ENCODE measurements at places on chromosomes 1 and 21. TPM values are rescaled to one million over a fixed set of nuclear protein-coding genes. Genes with fewer than 3 reads are reported as not detected.
A peak's percentile ranks its signal among the peaks of the same experiment; 100 is the strongest.

DNA sequence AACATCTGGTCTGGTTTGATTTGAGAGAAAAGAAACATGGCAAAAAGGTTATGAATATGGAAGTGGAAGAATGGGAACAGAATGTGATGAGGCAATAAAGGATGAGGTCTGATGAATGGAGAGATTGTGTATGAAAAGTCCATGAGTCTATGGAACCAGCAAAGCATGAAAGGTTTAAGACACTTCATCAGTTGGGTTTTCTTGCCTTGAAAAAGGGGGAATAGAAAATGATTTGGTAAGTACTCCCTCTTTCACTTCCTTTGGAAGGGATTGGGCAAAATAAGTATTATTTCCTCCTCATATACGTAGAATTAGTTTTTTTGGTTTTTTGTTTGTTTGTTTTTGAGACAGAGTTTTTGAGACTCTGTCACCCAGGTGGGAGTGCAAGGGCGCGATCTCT lies 155.8 kb downstream of the TRIM33 start:
- no peak for DNase-seq

GRCh38 chr1:100075773-100076172 lies 57.0 kb downstream of the SASS6 start:
- no peak for DNase-seq

DNA sequence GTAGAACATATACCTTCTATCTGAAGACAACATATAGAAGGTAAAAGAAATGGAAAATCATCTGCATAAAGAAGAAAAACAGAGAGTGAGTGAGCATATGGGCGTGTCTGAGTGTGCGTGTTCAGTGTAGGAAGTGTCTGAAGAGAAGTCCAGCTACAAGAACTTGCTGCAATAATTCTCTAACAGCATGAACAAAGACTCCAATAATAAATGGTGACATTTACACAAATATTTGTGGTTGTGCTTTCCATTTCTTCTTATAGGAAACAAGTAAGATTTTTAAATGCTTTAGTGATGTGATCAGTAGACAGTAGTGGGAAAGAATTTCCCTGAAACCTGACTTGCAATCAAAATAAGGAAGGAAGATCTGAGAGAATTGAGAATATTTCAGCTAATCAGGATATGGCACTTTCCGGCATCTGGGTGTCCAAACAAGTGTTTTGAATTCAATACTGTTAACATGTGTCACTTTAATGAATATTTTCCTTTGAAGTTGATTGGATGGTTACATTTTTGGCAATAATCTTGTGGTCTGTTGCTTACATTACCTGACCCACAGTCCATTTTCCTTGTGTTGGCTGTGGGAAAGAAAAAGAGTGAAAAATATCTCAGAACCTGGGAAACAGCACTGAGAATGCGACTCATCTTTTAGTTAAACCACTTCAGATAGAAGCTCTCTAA lies 154.0 kb downstream of the TGFB2 start:
- no peak for DNase-seq

- peak; percentile 61 for DNase-seq
These were observed 164.3 kb upstream of the RAB4A start for GRCh38 chr1:229106526-229107125.

DNA sequence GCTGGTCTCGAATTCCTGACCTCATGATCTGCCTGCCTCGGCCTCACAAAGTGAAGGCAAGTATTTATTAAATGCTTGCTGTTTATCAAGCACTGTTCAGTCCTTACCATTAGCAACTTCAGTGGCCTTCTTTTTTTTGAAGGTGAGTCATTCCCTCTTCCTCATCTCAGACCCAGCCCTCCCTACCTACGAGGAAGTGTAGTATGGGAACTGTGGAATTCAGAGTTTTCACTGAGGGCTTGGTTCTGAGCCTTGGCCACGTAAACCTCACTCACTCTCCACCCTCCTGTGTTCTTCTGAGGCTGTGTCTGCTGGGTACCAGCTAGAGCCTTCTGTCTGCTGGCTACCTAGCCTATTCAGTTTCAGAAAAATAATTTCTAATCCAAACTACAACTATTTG lies 218.3 kb upstream of the SGIP1 start:
- no peak for DNase-seq

DNA sequence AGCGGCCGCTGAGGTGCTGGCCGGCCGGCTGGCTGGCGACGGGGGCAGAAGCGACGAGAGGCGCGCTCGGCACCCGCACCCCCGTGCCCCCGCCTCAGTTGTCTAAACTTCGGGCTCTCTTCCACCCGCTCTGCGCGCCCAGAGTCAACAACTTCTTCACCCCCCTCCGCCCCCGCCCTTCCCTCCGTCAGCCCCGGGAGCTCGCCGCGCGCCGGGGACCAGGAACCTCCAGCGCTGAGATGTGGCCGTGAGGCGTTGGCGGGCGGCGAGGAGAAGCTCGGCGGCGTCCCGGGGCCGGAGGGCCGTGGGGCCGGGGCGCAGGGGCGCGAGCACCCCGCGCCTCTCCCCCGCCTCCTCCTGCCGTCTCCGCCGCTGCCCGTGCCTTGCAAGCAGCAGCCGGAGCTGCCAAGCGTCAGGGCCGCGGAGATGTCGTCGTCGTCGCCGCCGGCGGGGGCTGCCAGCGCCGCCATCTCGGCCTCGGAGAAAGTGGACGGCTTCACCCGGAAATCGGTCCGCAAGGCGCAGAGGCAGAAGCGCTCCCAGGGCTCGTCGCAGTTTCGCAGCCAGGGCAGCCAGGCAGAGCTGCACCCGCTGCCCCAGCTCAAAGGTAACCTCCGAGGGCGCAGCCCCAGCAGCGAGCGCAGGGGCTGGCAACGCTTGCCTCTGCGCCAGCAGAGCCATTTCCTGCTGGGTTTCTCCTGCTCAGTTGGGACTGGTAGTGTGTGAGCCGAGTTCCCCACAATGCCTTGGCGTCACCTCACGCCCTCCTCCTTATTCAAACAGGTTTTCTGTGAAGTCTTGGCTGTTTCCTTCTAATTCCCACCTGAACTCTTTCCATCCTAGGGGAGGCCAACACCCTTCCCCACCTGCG lies 710 bp downstream of the PPP2R5A start:
- peak; percentile 84 for DNase-seq

DNA sequence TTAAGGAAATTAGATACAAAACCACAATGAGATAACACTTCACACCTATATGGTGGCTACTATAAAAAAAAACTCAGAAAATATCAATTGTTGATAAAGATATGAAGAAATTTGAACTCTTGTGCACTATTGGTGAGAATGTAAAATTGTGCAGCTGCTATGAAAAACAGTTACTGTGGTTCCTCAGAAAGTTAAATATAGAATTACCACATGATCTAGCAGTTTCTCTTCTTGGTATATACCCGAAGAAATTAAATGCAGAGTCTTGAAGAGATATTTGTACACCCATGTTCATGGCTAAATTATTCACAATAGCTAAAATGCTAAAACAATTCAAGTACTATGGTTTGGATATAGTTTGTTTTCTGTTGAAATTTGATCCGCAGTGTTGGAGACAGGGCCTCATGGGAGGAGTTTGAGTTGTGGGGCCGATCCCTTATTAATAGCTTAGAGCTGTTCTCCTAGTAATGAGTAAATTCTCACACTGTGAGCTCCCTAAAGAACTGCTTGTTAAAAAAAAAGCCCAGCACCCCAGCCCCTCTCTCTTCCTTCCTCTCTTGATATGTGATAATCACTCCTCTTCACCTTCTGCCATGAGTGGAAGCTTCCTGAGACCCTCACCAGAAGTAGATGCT lies 1412.1 kb downstream of the PLA2G4A start:
- DNase-seq = no peak

- DNase-seq = no peak
These were observed 122.1 kb downstream of the UCK2 start for GRCh38 chr1:165949335-165950130.

DNA sequence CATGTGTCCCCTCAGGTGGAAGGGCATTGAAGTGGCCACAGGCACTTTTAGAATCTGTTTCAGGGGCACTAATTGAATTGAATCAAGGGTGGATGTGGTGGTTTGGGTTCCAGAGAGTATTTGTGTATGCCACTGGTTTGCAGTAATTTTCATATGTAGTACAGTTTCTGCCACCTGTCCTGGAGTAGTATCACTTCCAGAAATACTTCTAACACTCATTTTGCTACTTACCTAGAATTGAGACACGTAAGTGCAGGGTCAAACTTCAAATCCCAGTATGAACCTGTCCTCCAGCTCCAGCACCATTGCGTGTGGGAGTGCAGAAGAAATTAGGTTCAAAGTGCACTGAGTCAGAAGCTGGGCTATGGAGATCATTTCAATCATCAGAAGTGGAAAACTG lies 26.8 kb downstream of the RSPH1 start:
- DNase-seq = no peak

DNA sequence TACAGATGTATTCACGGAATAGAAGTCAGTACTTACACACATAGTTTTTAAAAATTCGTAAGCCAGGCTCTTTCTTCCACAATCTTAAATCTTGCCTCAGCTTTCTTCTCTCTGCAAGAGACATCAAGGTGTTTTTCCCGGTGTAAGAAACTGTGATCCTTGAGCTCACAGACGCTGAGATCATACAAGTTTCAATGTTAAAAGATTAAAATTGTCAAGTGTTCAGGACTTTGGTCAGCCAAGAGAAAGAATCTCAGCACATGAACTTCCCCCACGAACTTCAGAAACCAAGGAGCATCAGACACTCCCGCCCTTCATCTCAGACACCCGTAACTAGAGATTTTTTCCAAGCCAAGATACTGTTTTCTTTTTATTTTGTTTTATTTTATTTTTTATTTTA lies 6.2 kb downstream of the UTS2 start:
- DNase-seq = no peak

- no peak for DNase-seq
These were observed 63.0 kb downstream of the ROR1 start for GRCh38 chr1:63836830-63837229.

DNA sequence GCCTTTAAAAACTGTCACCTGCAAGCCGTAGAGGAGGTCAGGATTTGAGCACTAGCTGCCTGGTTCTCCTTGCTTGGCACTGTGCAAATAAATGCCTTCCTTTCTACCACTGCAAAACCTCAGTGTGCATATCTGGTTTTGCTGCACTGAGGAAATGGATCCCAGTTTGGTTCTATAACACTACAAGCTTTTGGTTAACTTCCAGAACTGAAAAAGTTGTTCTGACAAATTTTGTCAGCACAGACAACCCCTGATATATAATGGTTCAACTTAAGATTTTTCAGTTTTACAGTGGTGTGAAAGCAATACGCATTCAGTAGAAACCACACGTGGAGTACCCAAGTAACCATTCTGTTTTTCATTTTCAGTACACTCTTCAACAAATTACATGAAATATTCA lies 29.8 kb upstream of the GALNT2 start:
- no peak for DNase-seq

DNA sequence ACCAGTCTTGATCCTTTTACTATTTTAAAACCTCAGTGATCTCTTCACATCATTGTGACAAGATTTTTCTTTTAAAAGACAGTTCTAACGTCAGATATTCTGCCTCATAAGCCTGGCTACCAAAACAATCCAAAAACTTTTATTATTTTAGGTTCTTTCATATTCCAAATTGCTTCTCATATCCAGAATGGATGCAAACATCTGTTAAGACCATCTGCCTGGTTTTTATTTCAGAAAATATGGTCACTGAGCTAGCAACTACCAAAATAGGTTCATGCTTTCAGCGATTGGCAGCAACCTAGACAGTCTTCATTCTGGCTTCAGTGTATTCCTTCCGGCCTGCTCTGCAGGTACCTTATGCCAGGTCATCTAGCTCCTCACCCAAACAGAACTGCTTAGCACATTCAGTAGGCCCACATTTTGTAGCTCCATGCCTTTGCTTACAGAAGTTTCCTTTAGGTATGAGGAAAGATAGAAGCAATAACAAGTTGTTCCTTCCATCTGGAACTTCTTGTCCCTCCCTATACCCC lies 59.0 kb upstream of the CACYBP start:
- DNase-seq = no peak

GRCh38 chr1:111654839-111655238 lies 35.2 kb downstream of the RAP1A start:
- DNase-seq = no peak

- no peak for DNase-seq
These were observed 42.0 kb downstream of the EEIG2 start for GRCh38 chr1:108601708-108602410.

GRCh38 chr21:20040768-20041167 lies 957.4 kb upstream of the NCAM2 start:
- no peak for DNase-seq

- no peak for DNase-seq
These were observed 79.9 kb upstream of the LYST start for GRCh38 chr1:235946571-235946981.

DNA sequence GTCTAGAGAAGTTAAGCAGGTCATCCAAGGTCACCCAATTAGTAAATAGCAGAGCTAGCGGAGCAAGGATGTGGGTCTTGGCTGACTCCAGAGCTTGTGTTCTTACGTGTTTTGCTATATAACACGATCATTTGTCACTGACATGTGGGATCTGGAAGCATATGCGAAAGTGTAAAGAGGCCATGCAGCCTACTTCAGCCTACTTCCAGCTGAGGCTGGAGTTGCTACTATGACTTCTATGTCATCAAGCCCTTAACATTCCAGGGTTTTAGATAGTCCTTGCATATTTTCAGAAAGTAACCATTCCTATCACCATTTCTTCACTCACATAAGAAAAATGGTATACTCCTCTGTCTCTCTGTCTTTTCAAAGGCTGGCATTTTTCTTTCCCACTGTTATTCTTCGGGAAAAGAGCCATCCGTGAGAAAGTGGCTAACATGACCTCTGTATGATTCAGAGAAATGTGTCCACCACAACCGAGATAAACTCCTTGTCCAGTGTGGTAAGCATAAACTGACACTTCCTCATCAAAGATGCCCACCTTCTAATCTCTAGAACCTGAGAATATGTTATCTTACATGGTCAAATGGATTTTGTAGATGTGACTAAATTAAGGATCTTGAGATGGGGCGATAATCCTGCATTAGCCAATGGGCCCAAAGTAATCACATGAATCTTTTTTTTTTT lies 24.0 kb upstream of the ABL2 start:
- DNase-seq = no peak

DNA sequence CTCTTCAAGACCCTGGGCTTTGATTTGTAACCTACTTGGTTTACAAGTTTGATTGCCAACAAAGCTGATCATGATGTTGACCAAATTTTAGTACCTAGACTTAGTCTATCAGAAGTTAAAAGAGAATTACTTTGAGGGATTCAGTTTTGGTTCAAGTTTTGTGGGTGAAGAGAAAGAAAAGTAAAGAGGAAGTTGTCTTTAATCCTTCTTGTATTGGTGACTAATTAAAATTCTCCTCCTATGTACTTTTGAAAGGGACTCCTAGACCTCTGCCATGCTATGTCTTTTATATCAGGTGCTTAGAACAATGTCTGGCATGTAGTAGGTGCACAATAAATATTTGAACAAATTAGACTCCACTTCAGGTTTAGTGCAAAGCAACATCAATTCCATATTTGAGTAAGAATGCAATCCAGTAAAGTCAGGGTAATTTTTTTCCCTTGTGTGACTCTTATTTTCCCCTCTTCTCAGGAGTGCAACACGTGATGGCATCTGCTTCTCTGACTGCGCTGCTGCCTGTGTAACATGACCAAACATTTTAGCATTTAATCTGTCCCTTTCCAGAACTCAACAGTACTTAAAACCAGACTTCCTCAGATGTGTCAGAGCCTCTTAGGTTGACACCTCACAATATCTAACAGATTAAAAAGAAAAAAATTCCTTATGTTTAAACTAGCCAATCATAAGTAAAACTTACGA lies 41.1 kb upstream of the KCNQ4 start:
- no peak for DNase-seq

GRCh38 chr1:224065455-224065854 lies 48.5 kb upstream of the FBXO28 start:
- DNase-seq = no peak

The ADORA3 gene
- 2.5 TPM for total RNA-seq

The KIF26B gene
- total RNA-seq = 6.2 TPM

The OR2AK2 gene
- total RNA-seq = 0.67 TPM

The OR2T33 gene
- total RNA-seq = 0.75 TPM

The SLC2A5 gene
- total RNA-seq = 1.1 TPM

The UBE2U gene
- total RNA-seq = not detected

The OR2G6 gene
- total RNA-seq = not detected

The COA6 gene
- 32.3 TPM for total RNA-seq

All from thyroid gland (tissue), 4 donors.